H7 (cell line): ENCODE measurements at places on chromosomes 16 and 17. TPM values are rescaled to one million over a fixed set of nuclear protein-coding genes. Genes with fewer than 3 reads are reported as not detected.

Gene GCGR
- 0.07 and 0.11 TPM in 2 replicates for total RNA-seq

Gene NLE1
- 61.7 and 70.6 TPM in 2 replicates for total RNA-seq

Gene RPRML
- 1.8 TPM in 2 replicates for total RNA-seq

Gene PRCD
- 0.70 and 0.83 TPM in 2 replicates for total RNA-seq

Gene ITGB4
- total RNA-seq = 0.28 and 0.70 TPM in 2 replicates

Gene CDC6
- 80.8 and 83.6 TPM in 2 replicates for total RNA-seq

Gene CCL22
- total RNA-seq = not detected in 2 replicates

Gene MYH13
- total RNA-seq = 0.22 TPM in 1 of 2 replicates, not detected in the other

Gene MYO1C
- total RNA-seq = 55.9 and 62.6 TPM in 2 replicates

Gene NPIPB9
- 0.67 TPM in 1 of 2 replicates, not detected in the other for total RNA-seq

Gene C17orf67
- total RNA-seq = 1.5 and 1.9 TPM in 2 replicates

Gene TUBG2
- 15.0 and 20.5 TPM in 2 replicates for total RNA-seq

Gene RHBDL1
- total RNA-seq = 3.1 and 5.9 TPM in 2 replicates

Gene BAIAP3
- 2.6 and 5.7 TPM in 2 replicates for total RNA-seq

Gene PRPF8
- total RNA-seq = 128 and 146 TPM in 2 replicates

Gene COX6A2
- not detected in 2 replicates for total RNA-seq

Gene TMEM204
- total RNA-seq = 0.42 TPM in 1 of 2 replicates, not detected in the other

Gene SOX8
- 10.0 and 12.8 TPM in 2 replicates for total RNA-seq

Gene TBC1D3B
- total RNA-seq = 1.1 TPM in 1 of 2 replicates, not detected in the other

Gene ABCA6
- total RNA-seq = not detected in 2 replicates

Gene LGALS9C
- total RNA-seq = not detected in 2 replicates

Gene ZNF764
- 10.2 and 13.8 TPM in 2 replicates for total RNA-seq

Gene TMEM95
- not detected in 2 replicates for total RNA-seq

Gene GJD3
- 0.38 and 1.2 TPM in 2 replicates for total RNA-seq

Gene DOC2A
- total RNA-seq = 4.1 and 5.3 TPM in 2 replicates

Gene FDXR
- total RNA-seq = 4.9 and 9.7 TPM in 2 replicates

Gene OR1A2
- total RNA-seq = not detected in 2 replicates

Gene ZSCAN10
- 217 and 238 TPM in 2 replicates for total RNA-seq

Gene GP1BA
- total RNA-seq = not detected in 2 replicates

Gene SLC46A1
- total RNA-seq = 5.7 and 6.7 TPM in 2 replicates

Gene PTX4
- not detected in 2 replicates for total RNA-seq

Gene BRIP1
- total RNA-seq = 12.0 and 17.0 TPM in 2 replicates

Gene CCL1
- total RNA-seq = not detected in 2 replicates

Gene PYY
- 0.67 and 1.8 TPM in 2 replicates for total RNA-seq

Gene SLFN12
- 11.3 and 12.5 TPM in 2 replicates for total RNA-seq
